CD4-positive, alpha-beta T cell treated with Interferon gamma for 1 hour (primary cell): ENCODE measurements at places on chromosomes 7 and 10.

DNA sequence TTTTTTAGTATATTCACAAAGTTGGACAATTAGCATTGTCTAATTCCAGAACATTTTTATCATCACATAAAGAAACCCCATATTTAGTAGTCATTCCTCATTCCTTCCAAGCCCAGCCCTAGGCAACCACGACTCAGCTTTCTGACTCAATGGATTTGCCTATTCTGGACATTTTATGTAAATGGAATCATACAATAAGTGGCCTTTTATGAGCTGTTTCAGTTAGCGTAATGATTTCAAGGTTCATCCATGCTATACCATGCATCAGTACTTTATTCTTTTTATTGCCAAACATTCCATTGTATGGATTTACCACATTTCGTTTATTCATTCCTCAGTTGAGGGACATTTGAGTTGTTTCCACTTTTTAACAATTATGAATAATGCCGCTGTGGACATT lies 249.2 kb downstream of the DYNC1I1 start:
- no peak for DNase-seq

- DNase-seq = no peak
These were observed 8.8 kb downstream of the TRIM8 start for GRCh38 chr10:102653060-102653459.

DNA sequence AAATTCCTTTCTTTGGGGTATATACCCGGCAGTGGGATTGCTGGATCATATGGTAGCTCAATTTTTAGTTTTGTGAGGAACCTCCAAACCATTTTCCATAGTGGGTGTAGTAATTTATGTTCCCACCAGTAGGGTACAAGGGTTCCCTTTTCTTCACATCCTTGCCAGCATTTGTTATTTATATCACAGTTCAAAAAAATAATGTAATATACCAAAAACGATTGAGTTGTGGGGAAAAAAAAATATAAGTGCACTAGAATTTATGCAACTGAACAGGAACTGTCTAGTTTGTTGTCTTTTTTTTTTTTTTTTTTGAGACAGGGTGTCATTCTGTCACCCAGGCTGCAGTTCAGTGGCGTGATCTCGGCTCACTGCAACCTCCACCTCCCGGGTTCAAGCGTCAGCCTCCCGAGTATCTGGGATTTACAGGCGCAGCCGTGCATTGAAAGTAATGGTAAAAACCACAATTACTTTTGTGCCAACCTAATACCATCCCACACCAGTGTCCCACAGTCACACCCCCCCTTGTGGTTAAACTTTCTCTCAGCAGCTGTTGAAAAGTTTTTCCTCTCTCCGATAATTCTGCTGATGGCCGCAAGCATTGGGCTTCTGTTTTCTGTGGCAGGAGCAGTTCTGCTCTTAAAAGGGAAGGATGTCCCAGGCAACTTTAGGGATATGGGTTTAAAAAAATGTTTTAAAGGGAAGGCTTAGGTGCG lies 6.8 kb upstream of the LAT2 start:
- DNase-seq = peak; percentile 36

DNA sequence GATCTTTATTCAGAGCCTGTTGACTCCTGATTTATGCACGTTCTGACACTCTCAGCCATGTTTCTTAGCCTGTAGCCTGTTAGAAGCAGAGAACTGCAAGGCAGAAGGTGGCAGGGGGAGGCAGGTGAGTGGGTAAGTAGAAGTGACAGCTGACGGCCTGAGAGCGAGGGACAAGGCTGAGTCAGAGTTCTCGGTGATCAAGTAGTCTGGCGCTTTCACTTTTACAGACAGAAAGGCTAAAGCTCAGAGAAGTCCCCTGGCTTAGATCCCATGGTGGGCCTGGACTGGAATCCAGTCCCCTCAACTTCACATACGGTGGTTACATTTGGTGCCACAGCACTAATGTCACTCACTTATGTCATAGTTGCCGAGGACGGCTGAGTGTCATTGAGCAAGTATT lies 139.0 kb downstream of the TACC2 start:
- no peak for DNase-seq

- DNase-seq = no peak
These were observed 35.4 kb upstream of the PODXL start for GRCh38 chr7:131591687-131592319.

- DNase-seq = no peak
These were observed 71.3 kb upstream of the DGKB start for GRCh38 chr7:14973712-14974428.

DNA sequence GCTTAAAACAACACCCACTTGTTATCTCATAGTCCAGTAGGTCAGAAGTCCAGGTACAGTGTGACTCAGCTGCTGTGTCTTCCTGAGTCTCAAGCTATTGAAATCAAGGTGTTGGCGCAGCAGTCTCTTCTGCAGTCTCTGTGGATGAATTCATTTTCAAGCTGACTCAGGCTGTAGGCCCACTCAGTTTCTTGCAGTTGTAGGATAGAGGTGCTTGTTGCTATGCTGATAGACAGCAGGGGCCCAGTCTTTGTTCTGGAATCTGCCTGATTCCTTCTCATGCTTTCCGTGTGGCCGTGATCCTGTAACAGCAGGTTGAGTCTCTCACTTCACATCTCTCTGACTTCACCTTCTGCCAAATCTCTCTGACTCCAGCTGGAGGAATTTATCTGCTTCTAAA lies 400.4 kb upstream of the POM121L12 start:
- DNase-seq = no peak

- no peak for DNase-seq
These were observed 23.5 kb downstream of the WDFY4 start for GRCh38 chr10:48708144-48708543.

DNA sequence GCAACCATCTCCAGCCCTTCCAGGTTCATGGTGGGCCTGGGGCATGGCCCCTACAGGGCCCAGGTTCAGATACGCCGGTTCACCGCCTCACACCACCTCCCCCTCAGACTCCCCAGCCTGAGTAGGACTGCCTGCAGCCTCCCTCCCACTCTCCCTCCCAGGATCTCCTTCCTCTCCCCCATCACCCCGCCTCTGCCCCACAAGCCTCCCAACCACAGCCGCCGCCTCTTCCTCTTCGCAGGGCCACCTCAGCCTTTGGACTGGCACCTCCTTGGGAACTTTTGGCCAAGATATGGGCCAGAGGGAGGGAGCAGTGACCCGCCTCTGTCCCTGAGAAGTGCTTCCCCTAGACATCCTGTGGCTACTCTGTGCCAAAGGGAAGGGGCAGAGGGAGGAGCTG lies 9.3 kb downstream of the KCNIP2 start:
- DNase-seq = peak; percentile 36

GRCh38 chr10:106147021-106147420 lies 1017.5 kb downstream of the SORCS1 start:
- DNase-seq = no peak

- DNase-seq = no peak
These were observed 48.7 kb downstream of the BPGM start for GRCh38 chr7:134695321-134695860.

DNA sequence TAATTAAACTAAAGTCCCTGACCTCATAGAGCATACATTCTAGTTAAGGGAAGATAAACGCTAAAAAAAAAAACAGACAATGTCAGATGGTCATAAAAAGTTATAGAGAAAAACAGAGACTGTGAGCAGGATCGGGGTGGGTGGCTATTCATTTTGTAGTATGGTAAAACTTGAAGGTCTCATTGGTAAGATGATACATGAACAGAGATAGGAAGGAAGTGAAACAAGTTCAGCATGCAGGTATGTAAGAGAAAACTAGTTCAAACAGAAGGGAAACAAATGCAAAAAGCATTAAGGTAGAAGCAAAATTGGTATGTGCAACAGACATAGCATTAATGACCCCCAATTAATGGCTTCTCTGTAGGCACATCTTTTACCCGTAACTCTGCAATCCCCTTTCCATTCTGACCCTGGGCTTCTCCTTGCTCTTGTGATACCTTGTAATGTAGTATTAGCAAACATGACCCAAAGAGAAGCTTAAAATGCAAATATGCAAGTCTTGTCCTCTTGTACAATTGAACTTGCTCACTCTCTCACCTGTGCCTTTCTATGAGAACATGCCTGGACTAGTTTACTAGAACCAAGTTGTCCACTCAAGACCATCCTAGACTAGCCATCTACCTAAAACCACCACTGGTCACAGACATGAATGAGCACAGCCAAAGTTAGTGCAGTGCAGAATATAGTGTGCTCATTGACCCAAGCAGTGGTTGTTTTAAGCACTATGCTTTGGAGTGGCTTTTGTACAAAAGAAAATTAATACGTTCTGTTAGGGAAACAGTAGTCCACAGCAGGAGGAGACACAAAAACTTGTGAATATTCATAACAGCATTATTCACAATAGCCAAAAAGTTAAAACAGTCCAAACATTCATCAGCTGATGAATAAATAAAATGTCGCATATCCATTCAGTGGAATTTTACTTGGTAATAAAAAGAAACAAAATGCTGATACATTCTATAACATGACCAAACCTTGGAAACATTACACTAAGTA lies 57.0 kb downstream of the BRAF start:
- DNase-seq = no peak

DNA sequence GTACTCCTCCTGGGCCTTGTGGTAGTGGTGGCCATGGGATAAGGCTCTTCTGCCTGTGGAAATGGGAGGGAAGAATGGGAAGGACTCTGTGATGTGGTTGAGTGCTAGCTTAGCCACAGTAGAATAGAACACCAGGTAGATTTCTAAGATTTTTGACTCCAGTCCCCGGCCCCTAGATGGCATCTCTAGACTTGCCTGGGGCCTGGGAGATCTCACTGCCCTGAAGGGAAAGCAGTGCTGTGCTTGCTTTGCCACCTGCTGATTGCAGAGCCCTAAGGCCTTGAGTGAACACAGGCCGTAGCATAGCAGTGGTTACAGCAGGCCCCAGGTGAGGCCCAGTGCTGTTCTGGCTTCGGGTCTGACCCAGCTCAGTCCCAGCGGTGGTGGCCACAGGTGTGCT lies 252.0 kb downstream of the TCF7L2 start:
- no peak for DNase-seq

GRCh38 chr10:32955299-32955772 lies 2.7 kb downstream of the ITGB1 start:
- DNase-seq = no peak

DNA sequence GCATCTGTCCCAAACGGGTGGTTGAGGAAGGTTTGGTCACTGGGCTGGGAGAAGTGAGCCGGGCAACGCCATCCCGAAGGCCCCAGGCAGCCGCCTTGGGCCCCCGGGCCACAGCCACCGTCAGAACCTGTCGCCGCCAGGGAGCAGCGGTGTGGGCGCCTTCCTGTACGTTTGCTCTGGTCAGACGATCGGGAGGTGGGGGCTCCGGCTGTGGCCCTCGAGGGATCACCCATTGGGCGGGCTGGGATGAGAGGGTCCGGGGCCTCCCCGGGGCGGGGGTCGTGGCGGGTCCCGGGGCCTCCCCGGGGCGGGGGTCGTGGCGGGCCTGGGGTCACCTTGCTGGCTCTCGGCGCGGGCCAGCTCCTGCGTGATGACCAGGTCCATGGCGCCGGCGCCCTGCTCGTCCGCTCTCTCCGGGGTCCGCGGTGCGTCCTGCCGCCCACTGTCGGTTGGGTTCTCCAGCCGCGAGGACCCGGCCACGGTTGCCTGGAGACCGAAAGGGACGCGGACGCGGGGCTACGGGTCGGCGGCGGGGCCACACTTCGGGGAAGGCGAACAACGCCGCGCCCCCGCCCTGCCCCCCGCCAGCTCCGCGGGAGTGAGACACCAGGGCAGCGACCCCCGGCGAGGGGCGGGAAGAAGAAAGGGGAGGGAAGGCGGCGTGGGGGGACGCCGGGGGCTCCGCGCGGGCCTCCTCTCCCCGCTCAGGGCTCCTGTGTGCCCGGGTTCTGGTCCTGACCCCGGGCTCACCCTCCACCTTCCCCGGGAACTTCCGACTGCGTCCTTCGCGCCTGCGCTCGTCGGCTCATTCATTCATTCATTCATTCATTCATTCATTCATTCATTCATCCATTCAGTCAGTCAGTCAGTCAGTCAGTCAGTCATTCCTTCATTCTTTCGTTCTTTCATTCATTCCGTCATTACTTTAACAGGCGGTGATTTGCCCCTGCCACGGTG lies at the start of gene CFAP46:
Gene CFAP46 (minus strand): TSS at position 470 of the 957 bp plus-strand sequence. CDS start 86 bp downstream, at position 384.
- no peak for DNase-seq
